M059J (cell line): ENCODE measurements at places on chromosomes 5 and 9.

GRCh38 chr9:125748446-125749099 lies 1.4 kb downstream of the PBX3 start:
- DNase-seq, result peak; percentile 26

DNA sequence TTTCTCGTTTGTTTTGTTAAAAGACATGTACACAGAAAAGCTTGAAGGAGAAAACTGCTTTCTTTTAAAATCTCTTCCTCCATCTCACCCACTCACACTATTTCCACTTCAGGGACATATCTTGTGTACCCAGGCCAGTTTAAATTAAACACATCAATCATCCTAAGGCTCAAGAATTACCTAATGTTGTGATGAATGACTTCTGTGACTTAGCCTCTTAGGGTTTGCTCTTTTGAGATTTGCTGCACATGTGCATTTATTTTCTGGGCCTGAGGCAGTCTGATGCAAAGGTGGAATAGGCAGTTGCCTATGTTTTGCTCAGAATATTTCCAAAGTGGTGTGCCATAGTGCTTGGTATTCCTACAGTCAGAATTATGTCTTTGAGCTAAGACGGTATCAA lies 439.9 kb upstream of the CHD1 start:
- DNase-seq, result no peak

- DNase-seq, result no peak
Observed at GRCh38 chr9:679462-679861, 162.0 kb upstream of the DMRT1 start.

DNA sequence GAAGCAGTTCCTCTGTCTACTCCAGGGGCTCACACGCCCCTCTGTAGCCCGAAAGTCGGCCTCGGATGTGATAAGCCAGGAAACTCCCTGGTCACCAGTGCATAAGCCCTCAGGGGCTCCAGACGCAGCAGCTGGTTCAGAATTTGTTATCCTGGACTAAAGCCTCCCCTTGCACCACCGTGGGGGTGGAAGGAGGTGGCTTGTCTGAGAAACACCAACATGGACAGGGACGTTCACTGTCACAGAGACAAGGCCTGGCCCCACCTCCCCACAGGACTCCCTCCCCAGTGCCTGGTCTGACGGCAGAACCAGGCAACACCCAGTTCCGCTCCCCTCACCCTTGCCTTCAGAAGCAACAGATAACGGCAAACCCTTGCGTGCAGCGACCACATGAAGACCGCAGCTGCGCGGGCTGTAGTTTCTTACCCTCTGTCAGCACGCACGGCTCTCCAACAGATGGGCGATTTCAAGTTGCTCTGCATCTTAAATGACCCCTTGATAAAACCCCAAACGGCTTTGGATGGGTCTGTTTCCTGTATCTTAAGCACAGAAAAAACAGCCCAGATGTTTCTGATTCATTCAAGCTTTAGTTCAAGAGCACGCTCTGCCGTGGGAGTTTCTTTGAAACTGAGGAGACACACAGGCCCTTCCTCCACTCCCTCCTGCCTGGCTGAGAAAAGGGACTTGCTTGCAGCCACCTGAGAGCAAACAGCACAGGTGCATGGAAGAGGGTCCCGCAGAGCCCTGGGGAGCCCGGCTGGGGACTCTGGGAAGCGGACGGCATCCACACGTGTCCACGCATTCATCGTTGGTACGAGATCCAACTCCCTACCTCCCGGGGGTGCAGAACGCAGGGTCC lies 44.7 kb upstream of the NKD2 start:
- DNase-seq, result no peak

DNA sequence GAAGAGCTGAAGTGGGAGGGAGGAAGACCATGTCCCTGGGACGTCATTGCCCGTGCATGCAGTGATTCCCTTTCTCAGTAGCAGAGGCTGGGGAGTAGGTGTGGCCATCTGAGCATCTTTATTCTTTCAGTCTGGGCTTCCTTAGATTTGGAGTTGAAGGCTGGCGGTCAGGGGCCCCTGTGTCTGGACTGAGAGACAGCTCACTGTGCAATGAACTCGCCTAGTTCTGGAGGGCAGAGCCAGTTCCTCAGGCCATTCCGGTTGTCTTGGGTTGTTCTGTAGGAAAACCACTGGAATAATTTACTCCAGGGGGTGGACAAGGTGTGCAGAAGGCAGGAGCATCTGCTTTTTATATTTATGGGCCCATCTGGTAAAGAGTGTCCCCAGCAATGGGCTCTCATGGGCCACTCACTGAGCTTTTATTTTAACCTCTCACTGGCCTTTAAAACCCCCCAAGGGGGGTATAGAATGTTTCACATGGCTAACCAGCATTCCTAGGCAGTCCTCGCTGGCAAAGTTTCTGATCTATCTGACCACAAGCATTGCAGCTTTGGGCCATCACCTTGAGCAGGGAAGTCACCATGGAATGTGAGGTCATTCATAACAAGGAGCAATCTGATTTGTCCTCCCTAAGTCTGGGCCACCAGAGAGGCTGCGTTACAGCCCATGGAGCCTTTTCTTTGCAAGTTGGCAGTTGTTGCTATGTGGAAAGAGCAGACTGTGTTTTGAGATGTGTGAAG lies 9.2 kb downstream of the STC2 start:
- DNase-seq, result peak; percentile 71

DNA sequence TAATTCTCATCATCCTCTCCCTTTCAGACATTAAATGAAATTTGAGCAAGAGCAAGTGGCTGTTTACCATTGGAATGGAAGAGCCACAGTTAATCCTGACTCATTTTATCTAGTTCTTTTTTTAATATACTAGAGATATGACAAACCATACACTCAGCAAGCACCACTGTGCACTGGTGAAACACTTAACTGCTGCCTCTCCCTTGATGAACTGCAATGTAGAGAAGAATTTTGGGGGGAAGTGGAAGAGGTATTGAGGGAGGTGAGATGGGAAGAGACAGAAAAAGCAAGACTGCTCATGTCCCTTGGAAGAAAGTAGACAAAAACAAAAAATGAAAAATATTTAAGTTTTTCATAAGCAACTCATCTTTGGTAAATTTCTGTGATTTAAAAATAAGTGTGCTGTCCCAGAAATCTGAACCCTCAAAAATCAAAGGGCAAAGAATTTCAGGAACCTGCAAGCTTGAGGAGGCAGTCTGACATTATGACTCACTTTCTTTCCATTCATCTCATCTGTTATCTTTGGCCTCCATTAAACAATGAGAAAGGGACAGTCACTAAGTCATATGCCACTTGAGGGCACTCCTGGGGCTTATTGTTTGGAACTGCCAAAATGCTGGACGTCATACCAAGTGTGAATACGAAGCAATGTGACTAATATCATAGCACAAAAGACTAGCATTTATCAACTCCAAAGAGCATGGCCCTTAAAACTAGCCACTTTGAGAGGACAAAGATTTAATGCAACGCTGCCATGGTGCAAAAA lies 566.8 kb upstream of the DMAC1 start:
- DNase-seq, result no peak

DNA sequence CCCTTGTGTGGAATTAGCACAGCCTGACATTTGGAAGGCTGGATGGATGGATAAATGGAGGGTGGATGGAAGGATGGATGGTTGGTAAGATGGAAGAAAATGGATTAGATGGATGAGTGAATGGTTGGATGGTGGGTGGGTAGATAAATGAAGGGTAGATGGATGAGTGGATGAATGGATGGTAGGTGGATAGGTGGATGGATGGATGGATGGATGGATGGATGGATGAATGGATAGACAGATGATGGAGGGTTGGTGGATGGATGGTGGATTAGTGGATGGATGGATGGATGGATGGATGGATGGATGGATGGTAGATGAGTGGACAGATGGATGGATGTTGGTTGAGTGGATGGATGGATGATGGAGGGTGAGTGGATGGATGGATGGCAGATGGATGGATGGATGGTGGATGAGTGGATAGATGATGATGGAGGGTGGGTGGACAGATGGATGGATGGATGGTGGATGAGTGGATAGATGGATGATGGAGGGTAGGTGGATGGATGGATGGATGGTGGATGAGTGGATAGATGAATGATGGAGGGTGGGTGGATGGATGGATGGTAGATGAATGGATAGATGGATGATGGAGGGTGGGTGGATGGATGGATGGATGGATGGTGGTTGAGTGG lies 175.6 kb upstream of the PPP1R26 start:
- DNase-seq, result no peak

DNA sequence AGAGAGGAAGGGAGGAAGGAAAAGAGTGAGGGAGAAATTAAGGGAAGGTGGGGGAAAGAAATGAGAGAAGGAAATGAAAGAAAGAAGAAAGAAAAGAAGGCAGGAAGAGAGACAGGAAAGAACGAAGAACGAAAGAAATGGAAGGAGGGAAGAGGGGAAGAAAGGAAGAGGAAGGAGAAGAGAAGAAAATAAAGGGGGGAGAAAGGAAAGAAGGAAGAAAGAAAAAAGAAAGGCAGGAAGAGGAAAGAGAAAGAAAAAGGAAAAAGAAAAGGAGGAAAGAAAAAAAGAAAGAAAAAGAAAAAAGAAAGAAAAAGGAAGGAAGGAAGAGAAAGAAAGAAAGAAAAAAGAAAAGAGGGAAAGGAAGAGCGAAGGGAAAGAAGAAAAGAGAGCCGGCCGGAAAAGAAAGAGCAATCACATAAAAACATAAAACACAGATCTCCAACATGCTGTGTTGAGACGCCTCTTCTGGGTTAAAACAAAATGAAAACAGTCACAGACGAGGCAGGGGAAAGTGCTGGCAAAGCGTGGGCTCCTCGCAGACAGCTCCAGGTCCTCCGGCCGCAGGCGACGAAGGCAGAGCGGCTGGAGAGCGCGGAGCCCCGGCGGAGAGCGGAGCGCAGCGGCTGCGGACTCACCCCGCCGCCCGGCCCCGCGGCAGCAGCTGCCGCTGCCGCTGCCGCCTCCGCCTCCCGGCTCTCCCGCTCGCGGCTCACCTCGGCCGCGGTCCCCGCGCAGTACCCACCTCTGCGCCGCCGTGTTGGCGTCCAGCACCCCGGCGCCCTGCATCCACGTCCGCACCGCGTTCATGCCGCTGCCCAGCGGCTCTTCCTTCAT lies 896 bp downstream of the EBF1 start:
- DNase-seq, result peak; percentile 60

- no peak for DNase-seq
Observed at GRCh38 chr9:93452710-93453046, 703 bp downstream of the FAM120AOS start.

DNA sequence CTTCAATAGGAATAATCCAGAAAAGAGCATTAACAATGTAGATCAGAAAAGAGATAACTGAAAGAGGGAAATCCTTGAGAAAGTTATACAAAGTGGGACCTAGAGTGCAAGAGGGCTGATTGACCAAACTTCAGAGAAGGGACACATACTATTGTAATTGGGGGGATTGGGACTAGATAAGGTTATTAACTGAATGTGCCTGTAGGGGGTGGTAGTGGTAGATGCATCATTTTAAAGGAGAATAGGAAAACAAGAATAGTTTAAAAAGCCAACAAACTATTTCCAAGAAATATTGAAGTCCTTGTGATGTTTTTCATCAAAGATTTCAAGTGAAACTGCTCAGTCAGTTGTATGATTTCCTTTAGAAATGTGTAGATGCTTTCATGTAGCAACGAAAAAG lies 468.5 kb downstream of the TAF11L14 start:
- no peak for DNase-seq

- peak; percentile 27 for DNase-seq
Observed at GRCh38 chr5:141040093-141040770, 10.9 kb upstream of the PCDHB1 start.

DNA sequence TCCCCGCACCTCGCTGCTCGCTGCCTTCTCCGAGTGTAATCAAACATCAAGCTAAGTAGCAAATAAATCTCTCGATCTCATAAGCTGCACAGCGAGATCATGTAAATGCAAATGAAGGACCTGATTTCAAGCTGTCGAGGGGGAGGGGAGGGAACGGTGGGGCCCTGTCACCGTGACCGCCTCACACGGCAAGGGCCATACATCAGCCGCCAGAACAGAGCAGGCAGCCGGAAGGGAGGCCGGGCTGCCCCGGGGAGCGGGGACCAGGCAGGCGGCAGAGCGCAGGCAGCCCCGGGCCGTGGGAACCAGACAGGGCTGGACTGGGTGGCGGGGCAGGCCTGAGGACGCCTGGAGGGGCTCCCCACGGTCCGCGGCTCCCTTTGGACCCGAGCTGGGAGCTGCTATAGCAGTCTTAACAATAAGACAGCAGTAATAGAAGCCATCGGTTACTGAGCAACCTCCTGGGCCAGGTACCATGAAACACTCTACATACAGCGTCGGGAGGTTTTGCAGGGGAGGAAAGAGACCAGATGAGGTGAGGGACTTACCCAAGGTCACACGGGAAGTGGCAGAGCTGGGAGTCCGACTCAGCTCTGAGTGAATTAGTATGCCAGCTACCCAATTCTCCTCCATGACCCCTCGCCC lies 76.8 kb downstream of the CFAP77 start:
- DNase-seq, result no peak
